Stimulated activated CD8-positive, alpha-beta memory T cell treated with anti-CD3 and anti-CD28 coated beads, Interleukin-4, amount 100 ng/mL, for 1 hour (primary cell): ENCODE measurements at places on chromosomes 12 and 14.

DNA sequence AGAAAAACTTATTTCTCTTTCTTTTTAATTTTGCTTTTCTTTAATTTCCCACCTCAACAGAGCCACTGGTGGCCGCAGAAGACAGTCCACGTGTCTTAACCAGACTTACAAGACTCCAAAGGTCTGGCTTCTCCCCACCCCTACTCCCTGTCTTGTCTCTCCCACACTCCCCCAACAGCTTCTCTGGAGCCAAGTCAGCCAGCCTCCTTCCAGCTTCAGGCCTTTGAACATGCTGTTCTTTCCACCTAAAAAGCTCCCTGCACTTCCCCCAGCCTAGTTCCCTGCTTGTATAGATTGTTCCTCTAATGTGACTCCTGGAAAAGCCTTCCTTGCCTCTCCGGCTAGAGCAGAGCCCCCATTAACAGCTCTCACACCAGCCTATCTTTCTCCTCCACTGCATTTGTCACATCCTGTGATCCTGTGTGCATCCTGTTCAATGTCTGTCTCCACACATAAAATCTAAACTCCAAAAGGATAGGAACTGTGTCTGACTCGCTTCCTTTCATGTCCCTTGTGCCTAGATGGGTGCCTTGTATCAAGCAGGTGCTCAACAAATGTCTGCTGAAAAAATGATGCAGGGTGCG lies 7.8 kb upstream of the DYNLL1 start:
- no peak for DNase-seq

DNA sequence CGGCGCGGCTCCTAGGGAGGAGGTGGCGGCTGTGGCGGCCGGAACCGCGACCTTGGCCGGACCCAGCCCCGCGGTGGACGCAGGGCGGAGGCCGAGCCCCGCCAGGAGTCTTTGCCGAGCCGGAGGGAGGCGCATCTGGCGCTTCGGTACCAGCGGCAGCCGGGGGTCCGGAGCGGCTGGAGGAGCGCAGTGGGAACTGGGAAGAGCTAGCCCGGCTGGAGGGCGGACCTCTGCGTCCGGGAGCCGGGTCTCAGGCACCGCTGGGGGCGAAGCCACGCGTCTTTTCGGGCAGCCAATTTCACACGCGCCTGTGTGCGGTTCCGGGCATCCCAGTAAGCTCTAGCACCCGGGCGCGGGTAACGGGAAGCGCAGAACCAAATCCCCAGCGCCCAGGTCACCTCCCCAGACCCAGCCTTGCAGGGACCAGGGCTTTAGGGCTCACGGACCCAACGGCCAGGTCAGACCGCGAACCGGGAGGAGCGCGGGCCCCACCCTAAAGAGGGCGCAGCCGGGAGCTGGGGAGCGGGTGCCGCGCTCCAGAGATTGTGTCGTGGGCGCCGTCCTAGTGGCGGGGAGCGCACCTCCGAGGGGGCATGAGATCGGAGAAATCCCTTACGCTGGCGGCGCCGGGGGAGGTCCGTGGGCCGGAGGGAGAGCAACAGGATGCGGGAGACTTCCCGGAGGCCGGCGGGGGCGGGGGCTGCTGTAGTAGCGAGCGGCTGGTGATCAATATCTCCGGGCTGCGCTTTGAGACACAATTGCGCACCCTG lies 89.4 kb downstream of the GALNT8 start:
- DNase-seq, result no peak

GRCh38 chr14:70926235-70926830 lies 19.1 kb downstream of the PCNX1 start:
- no peak for DNase-seq

DNA sequence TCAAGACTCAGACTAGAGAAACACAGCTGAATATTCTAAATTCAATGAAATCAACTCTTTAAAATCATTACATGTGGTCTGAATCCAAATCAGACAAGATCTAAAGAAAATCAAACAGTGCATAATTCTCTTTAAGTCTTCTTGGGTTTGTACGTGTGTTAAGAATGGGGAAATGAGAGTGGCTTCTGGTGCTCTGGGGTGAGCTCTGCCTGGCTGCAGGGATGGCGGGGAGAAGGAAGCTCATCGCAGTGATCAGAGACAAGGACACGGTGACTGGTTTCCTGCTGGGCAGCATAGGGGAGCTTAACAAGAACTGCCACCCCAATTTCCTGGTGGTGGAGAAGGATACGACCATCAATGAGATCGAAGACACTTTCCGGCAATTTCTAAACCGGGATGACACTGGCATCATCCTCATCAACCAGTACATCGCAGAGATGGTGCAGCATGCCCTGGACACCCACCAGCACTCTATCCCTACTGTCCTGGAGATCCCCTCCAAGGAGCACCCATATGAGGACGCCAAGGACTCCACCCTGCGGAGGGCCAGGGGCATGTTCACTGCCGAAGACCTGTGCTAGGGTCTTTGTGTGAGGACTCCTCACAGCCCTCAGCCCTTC lies 20.9 kb downstream of the SENP1 start:
- no peak for DNase-seq

GRCh38 chr14:32720927-32721326 lies 217.8 kb upstream of the NPAS3 start:
- no peak for DNase-seq

DNA sequence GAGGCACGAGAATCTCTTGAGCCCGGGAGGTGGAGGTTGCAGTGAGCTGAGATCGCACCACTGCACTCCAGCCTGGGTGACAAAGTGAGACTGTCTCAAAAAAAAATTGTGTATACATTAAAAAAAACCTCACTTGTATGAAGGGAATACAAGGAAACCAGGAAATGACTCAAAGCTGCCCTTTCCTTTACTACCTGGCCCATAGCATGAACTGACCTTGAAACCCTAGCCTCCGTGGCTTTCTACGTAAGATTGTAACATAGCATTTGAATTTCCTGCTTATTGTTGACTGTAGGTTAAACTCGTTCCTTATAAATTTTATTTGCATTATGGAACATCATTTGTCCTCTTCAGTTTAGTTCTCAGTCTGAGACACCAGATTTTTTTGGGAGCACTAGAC lies 9.1 kb upstream of the DDX47 start:
- DNase-seq, result no peak

GRCh38 chr12:98973395-98973794 lies 328.3 kb downstream of the APAF1 start:
- no peak for DNase-seq

GRCh38 chr14:58808828-58809227 lies 171.1 kb downstream of the DACT1 start:
- no peak for DNase-seq

- no peak for DNase-seq
Measured at GRCh38 chr12:212715-213526, 1.0 kb downstream of the SLC6A12 start.
